CD4-positive, alpha-beta T cell treated with Interferon alpha-2 for 1 hour (primary cell): ENCODE measurements at places on chromosomes 6 and 20.

- no peak for DNase-seq
Observed at GRCh38 chr6:107784669-107785068, 39.4 kb downstream of the SCML4 start.

DNA sequence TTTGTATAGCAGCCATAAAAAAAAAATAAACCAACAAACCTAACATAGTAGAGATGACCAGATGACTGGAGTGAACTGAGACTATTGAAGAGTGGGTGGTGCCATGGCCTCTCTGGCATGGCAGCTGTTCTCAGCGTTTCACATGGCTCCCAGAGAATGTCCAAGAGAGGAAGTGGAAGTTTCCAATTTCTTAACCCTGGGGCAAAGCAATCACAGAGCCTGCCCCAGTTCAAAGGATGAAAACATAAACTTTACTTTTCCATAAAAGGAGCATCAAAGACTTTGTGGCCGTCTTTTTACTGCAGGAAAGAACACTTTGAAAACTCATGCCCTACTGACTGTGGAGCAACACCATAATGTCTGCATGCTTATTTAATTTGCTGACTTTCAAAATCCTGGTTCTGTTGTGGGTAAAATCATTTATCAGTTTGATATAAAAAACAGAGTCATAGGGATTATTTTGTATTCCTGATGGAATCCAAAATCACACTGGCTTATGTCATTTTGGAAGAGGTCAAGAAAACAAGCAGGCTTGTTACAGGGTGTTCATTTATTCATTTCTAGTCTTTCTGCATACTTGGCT is 165.4 kb downstream of the SLC35B3 start:
- DNase-seq: no peak

DNA sequence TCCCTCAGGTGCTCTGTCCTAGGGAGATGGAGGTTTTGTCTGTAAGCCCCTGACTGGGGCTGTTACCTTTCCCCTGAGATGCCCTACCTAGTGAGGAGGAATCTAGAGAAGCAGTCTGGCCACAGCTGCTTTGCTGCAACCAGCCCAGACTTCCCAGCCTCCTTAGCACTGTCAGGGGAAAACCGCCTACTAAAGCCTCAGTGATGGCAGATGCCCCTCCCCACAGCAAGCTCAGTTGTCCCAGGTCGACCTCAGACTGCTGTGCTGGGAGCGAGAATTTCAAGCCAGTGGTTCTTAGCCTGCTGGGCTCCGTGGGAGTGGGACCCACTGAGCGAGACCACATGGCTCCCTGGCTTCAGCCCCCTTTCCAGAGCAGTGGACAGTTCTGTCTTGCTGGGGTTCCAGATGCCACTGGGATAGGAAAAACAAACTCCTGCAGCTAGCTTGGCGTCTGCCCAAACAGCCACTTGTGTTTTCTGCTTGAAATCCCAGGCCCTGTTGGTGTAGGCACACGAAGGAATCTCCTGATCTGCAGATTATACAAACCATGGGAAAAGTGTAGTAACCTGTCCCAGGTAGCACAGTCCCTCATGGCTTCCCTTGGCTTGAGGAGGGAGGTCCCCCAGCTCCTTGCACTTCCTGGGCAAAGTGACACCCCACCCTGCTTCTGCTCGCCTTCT is 146.4 kb upstream of the PROKR2 start:
- DNase-seq: no peak

GRCh38 chr6:147986846-147987245 is 355.8 kb upstream of the SASH1 start:
- DNase-seq: no peak

GRCh38 chr6:149636124-149636523 is 12.4 kb downstream of the KATNA1 start:
- no peak for DNase-seq

GRCh38 chr6:143677891-143678791 is at the start of gene PHACTR2:
TSS of gene PHACTR2 (plus strand) at chr6:143677965. CDS start at chr6:143678164, 199 bp downstream.
- DNase-seq: peak; percentile 61

GRCh38 chr6:136288566-136289326 is 900 bp downstream of the BCLAF1 start:
- peak; percentile 97 for DNase-seq

- DNase-seq: peak; percentile 88
Observed at GRCh38 chr20:38875175-38875993, 50.8 kb upstream of the FAM83D start.

DNA sequence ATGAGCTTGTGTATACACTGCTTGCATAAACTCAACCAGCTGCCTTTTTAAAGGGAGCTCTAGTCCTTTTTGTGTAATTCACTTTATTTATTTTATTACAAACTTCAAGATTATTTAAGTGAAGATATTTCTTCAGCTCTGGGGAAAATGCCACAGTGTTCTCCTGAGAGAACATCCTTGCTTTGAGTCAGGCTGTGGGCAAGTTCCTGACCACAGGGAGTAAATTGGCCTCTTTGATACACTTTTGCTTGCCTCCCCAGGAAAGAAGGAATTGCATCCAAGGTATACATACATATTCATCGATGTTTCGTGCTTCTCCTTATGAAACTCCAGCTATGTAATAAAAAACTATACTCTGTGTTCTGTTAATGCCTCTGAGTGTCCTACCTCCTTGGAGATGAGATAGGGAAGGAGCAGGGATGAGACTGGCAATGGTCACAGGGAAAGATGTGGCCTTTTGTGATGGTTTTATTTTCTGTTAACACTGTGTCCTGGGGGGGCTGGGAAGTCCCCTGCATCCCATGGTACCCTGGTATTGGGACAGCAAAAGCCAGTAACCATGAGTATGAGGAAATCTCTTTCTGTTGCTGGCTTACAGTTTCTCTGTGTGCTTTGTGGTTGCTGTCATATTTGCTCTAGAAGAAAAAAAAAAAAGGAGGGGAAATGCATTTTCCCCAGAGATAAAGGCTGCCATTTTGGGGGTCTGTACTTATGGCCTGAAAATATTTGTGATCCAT is 15.3 kb downstream of the TNFAIP3 start:
- DNase-seq: no peak

- no peak for DNase-seq
Observed at GRCh38 chr20:41052742-41053419, 24.3 kb downstream of the TOP1 start.

- no peak for DNase-seq
Observed at GRCh38 chr6:22149501-22150367, 147.1 kb downstream of the PRL start.

- no peak for DNase-seq
Observed at GRCh38 chr6:33167374-33168283, 24.6 kb downstream of the COL11A2 start.

DNA sequence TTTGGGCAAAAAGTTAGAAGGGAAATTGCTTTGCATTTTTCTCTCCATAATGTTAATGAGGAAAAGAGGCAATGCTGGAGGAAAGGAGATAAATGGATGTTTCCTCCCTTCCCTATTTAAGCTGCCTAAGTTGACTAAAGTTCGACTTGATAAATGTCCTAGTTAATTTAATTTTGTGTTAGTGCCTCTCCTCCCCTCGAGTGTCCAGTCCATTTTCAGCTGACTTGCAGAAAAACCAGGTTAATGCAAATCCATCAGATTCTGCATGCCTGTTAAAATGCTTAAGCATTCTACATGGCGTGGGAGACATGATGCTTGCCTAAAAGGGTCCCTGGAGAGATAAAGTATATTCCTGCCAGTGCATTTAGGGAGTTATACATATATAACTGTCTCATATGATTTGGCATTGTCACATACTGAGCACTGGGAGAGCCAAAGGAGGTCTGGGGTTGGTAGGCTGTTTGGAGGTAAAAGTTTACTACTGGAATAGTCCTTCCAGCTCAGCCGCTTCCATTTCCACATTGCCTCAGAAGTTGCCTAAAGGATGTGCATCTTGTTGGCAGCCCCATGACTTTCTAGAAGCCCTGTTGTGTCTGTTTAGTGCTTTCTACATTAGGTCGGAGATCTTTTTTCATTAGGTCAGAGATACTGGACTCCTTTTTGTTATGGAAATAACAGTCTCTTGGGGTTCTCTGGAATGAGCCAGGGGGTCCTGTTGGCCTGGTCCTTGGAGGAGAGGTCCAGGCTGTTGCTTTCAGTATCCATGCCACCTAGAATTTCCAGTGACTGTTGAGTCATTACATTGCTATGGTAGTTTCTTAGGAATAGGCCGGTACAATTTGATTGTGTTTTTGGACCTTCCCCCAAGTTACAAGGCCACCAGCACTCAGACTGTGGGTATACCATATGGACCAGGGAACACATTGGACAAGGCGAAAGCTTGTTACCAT is 30.4 kb downstream of the JARID2 start:
- DNase-seq: no peak

- DNase-seq: no peak
Observed at GRCh38 chr6:112929641-112930040, 582.5 kb downstream of the RFPL4B start.

DNA sequence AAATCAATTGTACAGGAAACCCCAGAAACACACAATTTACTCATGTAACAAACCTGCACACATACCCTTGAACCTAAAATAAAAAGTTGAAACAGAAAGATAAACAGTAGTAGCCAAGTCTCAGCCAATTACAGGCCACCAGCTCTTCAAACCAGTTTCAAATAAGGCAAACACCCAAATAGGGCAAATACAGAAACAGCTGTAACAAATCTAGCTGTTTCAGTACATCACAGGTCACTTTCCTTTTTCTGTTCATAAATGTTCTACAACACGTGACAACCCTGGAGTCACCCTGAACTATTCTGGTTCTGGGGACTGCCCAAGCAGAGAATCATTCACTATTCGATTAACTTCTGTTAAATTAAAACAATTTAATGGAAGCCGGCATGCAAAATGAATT is 329.0 kb downstream of the GJA1 start:
- DNase-seq: no peak

- peak; percentile 40 for DNase-seq
Observed at GRCh38 chr6:89368107-89368506, 15.6 kb upstream of the UBE2J1 start.

DNA sequence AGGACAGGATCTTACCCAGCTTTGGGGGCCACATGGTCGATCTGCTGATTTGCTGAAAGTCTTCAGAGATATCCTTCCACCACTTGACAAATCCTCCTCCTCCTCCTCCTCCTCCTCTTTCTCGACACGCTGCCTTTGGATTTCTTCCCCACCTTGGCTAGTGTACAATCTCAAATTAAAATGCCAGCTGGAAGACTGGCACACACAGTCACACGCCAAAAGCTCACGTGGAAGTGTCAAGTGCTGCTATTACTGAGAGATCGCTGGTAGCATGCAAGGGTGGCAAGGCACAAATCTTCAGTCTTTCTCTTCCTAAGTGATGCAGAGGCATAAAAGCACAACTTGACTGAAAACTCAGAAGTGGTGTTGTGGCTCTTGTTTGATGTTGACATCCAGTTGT is 35.3 kb downstream of the GPR6 start:
- no peak for DNase-seq

DNA sequence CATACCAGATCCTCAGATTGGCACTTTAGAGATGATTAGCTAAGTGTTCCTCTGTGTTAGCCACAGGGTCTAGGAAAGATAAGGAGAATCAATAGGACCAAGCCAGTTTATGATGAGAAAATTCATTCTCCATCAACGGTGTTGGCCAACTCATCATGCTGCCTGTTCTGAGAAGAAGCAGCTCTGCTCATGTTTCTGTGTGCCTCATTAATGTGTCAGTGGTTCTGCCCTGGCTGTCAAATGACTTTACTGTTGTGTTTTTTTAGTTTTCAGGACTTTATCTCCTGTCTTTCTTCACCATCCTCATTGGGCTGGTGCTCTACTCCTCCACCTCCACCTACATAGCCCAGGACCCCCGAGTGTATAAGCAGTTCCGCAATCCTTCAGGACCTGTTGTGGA is 234.3 kb upstream of the PLN start:
- no peak for DNase-seq

- DNase-seq: no peak
Observed at GRCh38 chr6:168240160-168240559, 79.4 kb downstream of the DACT2 start.

DNA sequence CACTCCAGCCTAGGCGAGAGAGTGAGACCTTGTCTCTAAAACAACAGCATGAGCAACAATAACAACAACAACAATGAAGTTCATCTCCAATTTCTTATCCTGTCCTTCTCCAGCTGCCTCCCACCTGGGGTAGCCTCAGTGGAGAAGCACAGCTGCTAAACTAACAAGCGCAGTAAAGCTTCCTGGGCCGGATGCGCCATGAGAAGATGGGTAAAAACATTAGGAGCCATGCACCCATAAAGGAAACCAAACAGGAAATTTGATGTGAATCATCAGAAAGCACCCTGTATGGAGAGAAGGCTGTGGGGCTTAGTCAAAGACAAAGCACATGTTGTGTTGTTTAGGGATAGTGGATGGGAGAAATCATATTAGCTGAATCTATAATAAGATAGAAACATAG is 61.1 kb upstream of the CCN6 start:
- DNase-seq: peak; percentile 63

- no peak for DNase-seq
Observed at GRCh38 chr6:105042648-105043047, 85.7 kb downstream of the LIN28B start.

DNA sequence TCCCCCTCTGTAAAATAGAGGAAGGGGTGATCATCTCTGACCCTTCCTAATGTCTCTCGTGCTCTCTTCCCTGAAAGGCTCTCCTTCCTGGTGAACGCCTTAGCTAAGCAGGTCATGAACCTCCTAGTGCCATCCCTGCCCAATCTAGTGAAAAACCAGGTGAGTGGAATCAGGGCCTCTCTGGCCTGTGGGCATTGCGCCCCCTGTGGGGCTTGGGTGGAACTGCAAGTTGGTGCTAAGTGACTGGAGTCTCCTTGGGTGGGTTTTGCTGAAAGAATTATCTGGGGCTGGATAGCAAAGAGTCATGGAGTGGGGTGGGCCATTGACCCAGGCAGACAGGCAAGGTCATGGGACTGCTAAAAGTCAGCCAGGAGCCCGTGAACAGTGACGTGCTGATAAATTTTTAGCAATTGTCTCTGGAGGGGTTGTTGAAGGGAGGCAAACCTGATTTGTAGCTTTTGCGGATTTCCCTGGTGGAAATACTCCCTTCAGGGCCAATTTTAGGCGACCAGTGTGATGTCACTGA is 8.9 kb downstream of the BPIFB1 start:
- DNase-seq: peak; percentile 43

GRCh38 chr6:129607581-129608186 is 102.3 kb downstream of the ARHGAP18 start:
- no peak for DNase-seq

- DNase-seq: no peak
Observed at GRCh38 chr6:3997177-3997770, 81.7 kb downstream of the FAM217A start.

- DNase-seq: peak; percentile 58
Observed at GRCh38 chr6:112010328-112010727, 43.6 kb upstream of the CCN6 start.

- no peak for DNase-seq
Observed at GRCh38 chr6:28206928-28207509, 18.1 kb upstream of the ZSCAN9 start.

- no peak for DNase-seq
Observed at GRCh38 chr6:113281014-113281413, 576.1 kb upstream of the MARCKS start.

- DNase-seq: no peak
Observed at GRCh38 chr20:16647875-16648597, 74.8 kb upstream of the KIF16B start.

GRCh38 chr6:130050230-130050629 is 31.8 kb downstream of the L3MBTL3 start:
- no peak for DNase-seq
